NCI-H2081 (cell line): ENCODE measurements at places on chromosomes 5 and 9.

DNA sequence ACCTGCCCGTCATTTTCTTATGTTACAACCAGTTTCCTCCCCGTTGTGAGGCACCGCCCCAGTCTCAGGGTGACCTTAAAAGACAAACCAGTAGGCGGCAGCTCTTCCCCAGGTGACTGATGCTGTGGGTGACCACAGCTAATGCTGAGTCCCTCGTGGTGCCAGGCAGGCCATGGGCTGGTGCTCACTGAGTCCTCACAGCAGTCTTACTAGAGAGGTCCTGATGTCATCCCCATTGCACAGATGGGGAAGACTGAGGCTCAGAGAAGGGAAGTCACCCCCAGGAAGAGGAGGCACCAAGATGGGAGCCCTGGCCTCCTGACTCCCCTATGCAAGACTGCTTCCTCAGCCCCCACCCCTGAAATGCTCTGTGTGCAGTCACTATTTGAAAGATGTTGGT lies 978 bp downstream of the CFAP157 start:
- DNase-seq, result no peak

DNA sequence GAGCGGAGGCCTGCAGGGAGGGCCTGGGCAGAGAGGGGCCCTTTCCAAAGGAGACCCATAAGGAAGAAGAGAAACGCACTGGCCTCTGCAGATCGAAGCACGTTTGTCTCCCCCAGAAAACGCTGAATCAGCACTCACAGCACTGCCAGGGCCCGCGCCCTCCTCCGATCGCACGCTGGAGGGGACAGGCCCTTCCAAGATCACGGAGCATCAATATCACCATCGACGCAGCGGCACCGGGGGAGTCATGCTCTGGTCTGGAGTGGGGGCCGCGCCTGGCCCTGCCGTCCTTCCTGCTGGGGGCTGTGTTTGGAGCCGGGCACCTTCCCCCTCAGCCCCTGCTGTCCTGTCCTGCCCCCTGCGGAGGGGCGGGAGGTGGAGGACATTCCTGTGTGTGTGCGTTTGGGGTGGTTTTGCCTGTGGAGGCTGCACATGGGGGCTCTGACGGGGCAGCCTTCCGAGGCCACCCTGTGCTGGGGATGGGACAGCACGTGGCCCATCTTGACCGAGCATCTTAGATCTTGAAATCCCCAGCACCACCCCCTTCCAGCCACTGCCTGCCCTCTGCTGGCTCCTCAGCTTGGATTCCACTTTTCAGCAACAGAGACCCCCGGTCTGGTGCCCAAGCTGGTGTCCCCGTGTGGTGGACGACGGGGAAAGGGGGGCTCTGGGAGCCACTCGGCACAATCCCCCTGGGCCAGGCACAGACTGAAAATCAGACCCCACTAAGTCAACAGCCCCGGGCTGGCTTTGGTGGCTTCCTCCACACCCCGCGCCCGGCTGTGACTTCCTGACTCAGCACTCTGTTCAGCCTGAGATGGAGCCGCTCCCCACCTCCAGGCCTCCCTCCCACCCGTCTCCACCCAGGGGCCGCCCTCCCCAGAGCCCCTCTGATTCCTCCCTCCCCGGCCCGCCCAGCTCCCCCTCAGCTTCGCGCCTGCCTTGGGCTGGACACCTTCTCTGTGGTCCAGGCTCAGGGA lies 8.3 kb downstream of the TMEM250 start:
- no peak for DNase-seq

- peak; percentile 44 for DNase-seq
Measured at GRCh38 chr9:13778631-13779030, 499.1 kb upstream of the MPDZ start.

- DNase-seq, result peak; percentile 21
Measured at GRCh38 chr5:74766418-74766848, 484 bp downstream of the GFM2 start.

DNA sequence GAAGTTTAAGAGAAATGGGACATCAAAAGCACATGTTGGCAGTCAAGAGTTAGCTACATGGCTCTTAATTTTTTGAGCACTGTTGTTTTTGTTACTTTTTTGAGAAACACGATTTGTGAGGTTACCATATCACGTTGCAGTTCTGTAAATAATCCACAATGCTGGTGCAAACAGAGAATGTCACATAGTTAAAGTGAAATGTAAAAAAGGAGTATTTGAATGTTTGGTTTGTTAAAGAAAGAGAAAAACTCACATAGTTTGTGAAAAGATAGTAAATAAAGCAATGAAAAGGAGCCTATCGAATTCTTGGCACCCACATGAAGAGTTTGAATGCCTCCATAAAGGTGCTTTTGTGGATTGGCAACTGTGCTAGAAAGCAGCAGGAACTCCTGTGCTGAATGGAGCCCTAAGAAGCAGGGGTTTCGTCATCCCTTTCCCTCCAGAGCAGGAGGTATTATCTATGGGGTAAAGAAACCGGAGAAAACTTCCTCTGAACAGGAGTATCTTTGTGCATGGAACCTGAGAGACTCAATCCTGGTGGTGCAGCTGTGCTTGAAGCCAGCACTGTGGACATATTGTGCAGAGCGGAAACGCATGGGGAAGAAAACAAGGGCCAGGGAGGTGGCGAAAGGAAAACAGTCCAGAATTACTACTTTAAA lies 148.5 kb upstream of the OTULINL start:
- peak; percentile 74 for DNase-seq

DNA sequence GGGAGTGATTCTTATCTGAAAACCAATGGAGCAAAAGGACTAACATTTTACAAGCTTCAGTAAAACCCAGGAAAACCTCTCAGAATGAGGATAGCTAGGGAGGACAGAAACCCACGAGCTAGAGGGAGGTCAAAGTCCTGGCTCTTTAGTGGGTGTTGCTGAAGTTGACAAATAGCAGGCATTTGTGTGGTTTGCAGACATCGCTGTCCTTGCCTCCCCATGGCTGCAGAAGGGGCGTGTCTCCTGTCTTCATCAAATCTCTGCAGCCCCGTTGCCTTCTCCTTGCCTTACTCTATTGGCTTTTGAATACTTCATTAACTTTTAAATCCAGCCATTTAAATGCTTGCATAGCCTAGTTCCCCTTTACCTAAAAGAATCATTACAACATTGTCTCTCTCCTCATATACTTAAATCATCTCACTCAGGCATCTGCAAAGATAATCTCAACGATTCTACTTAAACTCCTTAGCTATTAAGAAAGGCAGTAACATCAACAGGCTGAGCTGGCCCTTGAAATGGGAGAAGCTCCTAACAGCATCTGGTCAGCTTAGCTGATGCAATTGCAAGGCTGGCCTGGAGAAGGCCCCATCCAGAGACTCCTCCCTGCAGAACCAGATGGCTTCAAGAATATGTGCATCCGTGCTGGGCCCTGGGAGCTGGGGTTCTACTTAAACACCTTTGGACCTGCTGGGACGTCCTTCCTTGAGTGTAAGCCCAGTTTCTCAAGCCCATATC lies 152.8 kb upstream of the TAS2R1 start:
- DNase-seq, result no peak

DNA sequence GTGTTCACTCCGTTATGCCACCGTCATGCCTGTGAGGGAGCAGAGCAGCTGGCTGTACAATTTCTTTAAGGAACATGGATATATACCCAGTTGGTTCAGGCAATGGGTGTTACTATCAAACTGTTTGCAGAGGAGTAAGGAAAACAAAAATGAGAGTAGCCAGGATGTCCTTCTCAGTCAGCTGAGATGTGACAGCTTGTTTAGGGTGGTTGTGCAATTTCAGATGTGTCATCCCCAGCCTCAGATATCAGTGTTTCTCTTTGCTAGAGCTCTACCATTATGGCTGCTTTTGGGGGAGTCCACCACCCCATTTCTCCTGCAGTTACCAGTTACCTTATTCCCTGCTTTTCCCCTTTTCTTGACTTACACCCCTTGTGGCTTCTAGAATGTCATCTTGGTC lies 135.2 kb upstream of the SLC24A2 start:
- DNase-seq, result no peak

GRCh38 chr9:128770286-128771030 lies 1.3 kb downstream of the ZER1 start:
- no peak for DNase-seq
